Ureter (tissue), 1 donor: ENCODE measurements at places on chromosomes 6 and 20. TPM values are rescaled to one million over a fixed set of nuclear protein-coding genes. Genes with fewer than 3 reads are reported as not detected.

GRCh38 chr6:157993076-157993475 lies 11.4 kb downstream of the SYNJ2 start:
- no peak for DNase-seq

- DNase-seq, result no peak
Observed at GRCh38 chr6:15184441-15184861, 61.4 kb upstream of the JARID2 start.

DNA sequence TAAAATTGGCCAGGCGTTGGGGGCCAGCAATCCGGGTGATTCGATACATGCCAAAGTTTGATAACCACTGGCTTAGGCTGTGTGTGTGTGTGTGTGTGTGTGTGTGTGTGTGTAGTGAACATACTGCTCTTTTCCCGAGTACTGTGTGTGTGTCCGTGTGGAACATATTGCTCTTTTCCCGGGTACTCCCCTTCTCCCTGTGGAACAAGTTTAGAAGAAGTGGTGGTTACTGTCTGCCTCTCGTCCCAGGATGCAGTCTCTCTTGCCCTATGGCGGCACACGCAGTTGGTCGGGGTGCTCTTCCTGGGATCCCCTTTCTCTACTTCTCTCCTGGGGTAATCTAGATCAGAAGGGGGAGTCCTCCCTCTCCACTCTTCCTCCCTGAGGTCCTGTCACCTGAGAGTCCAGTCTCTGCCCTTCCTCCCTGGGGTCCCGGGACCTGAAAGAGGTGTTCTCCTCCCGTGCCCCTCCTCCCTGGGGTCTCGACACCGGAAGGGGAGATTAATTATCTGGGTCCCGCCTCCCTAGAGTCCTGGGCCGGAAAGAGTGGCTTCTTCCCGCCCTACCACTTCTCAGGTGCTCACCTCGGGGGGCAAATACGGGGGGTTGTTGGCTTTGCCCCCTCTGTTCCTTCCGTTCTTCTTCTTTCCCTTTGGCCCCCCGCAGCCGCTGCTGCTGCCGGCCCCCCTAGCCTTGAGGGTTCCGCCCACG lies 516 bp downstream of the GTPBP2 start:
- peak; percentile 73 for DNase-seq

DNA sequence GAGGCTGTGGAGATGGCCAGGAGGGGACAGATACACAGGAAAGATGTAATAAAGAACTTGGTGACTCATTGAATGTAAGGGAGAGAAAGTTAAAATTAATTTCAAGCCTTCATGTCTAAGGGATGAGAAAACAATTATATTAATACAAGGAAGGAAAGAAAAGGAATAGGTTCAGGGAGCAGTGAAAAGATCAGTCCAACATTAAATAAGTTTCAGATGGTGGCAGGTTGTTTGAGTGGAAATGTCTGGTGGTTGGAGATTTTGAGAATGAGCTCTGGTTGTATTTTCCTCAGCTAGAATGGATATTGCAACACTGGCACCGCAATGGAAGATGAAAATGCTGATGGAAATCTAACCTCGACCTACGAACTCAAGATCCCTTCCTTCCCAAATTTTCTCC lies 304.3 kb downstream of the COL12A1 start:
- no peak for DNase-seq

DNA sequence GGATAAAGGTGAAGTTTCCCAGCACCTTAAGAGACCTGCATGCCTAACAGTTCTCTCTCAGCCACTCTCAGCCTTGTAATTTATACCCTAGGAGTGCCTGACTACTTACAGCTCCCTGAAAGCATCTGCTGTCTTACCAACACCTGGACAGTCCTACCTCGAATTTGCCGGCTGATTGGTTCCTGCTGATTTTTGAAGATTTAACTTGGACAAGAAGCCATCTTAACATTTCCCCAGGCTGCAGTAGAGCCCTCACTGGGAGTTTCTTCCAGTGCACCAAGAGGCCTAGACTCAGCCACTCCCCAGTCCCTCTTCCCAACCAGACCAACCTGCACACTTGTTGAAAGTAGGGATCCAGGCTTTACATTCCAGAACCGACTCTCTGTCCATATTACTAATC lies 174.5 kb downstream of the LINC00237 start:
- DNase-seq, result no peak

- DNase-seq, result no peak
Observed at GRCh38 chr20:47278907-47279348, 77.6 kb downstream of the ZMYND8 start.

GRCh38 chr20:25030007-25030648 lies 27.8 kb downstream of the ACSS1 start:
- no peak for DNase-seq

BHLHE23 gene
- total RNA-seq, result not detected

DNA sequence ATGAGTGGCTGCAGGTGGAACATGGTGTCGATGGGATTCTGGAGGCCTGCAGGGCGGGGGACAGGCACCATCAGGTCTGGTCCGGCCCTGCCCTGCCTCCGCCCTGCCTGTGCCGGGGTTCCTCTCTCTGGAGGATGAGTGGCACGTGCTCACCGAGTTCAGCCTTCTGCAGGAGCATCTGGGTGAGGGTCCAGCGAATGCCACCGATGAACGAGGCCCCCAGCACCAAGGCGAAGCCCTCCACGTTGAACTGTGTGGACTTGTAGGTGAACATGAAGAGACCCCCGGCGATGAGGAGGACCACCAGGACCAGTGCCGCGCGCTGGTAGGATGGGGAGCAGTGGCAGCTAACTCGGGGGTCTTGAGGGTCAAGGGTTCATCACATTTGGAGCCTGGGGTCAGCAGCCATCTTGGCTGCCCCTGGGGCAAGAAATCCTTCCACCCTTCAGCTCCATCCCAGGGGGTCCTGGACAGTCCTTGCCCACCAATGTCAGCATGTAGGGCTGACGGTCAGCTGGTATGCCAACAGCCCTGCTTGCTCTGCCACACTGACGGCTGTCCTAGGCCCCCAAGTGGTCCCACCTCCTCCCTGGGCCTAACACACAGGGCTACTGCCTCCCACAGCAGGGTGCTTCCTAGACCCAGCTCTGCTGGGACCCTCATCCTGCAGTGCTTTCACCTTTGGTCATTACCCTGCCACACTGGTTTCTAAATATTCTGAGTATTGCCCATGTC lies 46.8 kb upstream of the CDH22 start:
- DNase-seq, result no peak

- DNase-seq, result no peak
Observed at GRCh38 chr6:56076033-56076432, 171.3 kb downstream of the COL21A1 start.

DNA sequence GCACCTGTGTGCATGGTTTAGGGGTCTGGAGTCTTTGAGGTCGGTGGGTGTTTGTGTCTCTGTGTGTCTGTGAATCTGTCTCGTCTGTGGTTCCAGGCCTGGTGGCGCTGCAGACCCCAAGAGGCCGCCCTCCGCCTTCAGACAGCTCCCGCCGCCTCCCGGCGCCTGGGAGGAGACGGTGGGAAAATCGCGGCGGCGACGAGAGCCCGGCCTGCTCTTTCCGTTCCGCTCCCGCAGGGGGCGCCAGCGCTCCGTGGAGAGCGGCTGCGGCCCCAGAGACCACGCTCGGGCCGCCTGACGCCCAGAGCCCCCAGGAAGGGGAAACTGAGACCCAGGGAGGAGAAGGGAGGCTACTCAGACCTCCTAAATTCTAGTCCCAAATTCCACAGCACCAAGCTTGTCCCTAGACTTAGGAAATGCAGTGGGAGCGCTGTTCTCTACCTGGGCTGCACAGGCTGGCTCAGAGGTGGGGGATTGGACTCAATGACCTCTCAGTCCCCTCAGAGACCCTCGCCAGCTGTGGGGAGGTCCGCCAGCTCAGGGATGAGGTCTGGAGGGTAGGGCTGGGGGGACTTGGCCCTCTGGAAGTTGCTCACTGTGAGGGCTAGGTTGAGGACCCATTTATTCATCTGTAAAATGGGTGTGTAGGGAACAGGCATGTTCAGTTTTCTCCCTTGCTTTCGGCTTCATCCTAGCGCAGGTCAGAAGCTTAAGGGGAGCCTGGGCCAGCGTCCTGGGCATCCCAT lies 36.9 kb upstream of the BLCAP start:
- DNase-seq, result no peak

GMNN gene
- 67.5 TPM for total RNA-seq

BPIFB2 gene
- total RNA-seq, result not detected

DNA sequence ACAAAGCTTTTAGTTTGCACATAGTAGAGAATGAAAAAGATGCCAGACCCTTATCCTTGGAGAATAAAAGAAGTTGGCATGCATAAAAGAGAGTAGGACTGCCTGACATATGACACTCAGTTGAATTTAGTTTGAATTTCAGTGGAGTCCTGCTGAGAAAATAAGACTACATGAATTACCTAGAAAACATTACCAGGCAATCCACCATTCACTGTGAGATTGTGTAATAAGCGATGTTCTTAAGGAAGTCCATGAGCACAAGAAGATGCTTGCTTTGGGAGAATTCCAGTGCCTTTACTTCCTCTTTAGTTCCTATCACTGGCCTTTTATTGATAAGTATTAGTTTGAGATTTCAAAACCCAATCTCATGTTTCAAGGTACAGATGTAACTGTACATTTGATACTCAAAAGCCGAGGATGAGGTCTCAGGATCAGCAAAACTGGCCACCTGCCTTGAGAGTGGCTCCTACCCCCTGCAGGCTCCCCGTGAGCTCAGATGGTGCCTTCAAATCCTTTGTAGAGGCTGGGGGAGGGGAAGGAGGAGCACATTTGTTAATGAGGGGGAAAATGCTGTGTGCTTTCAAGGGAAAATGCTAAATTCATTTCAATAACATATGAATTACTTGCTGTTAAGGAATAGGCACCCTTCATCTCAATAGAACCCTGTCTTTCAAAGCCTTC lies 11.2 kb upstream of the UNC93A start:
- DNase-seq, result no peak

DNA sequence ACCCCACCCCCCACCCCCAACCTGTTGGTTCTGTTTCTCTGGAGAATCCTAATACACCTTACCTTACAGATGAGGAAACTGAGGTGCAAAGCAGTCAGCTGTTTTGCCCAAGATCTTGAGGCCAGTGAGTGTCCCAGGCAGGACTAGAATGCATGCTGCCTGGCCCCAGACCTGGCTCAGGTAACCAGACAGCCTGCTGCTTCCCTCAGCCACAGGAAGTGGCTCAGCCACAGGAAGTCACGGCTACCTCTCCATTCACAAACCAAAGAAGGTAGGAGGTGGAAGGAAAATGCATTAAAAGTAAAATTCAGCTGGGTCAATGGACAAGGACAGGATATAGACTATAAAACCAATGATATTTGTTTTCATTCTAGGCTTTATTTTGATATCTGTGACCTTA lies 517.6 kb downstream of the CD83 start:
- DNase-seq, result no peak

DEFB124 gene
- total RNA-seq, result 3.3 TPM

GRCh38 chr6:85923013-85923430 lies 280.3 kb upstream of the SYNCRIP start:
- no peak for DNase-seq

- no peak for DNase-seq
Observed at GRCh38 chr6:5211492-5211891, 49.3 kb downstream of the LYRM4 start.

DNA sequence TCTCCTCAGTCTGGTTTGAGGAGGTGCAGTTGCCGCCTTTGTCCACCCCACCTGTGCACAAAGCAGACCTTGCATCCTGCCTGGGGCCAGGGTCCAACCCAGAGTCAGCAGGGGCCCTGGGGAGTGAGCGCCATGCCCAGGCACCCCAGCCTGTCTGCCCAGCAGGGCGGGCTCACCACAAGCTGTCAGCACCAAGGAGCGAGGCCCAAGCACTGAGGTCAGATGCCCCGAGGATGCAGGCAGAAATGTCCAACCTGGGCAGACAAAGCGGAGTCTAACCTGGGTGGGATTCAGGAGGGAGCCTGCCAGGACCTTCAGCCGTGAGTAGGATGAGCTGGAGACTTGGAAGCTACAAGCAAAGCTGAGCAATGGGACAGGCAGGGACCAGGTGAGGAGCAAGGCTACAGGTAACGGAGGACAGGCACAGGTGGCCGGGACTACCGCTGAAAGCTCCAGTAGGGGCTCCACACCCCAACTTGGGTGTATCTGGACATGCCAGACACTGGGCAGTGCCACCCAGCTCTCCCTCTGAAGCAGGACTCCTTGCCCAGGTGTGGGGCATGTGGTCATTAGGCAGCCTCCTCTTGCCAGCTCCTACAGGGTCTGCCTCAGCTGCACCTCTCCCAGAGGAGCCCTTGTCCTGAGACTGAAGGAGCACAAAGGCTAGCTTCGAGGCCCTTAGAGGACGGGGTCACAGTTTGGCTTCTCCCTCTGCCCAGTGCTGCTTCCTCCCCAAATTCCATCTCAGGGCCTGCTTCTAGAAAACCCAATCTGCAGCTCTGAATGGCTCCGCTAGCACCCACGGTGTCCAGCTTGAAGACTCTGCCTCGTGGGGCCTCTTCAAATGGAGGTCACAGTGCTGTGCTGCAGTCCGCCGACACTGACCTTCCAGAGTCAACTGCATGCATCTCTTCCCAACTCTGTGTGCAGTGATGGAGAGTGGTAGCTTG lies 210.6 kb upstream of the CDYL start:
- no peak for DNase-seq

RHAG gene
- total RNA-seq, result not detected

GRCh38 chr20:54525916-54526590 lies 50.7 kb downstream of the DOK5 start:
- no peak for DNase-seq

GRCh38 chr6:26478985-26479278 lies 21.2 kb upstream of the BTN1A1 start:
- DNase-seq, result no peak

DNA sequence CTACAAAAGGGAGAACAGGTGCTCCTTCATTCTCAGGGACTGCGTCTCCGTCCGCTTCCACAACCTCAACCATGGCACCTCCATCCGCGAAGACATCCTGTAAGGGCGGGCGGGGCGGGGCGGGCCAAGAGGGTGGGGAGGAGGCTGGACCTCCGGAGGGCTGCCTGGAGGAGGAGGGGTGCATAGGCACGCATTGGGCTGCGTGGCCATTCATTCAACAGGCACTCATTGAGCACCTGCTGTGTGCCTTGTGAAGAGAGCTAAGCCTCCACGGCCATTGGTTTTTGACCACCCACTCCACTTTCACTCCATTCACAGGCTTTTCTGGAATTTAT lies 435 bp downstream of the ZSWIM3 start:
- DNase-seq, result no peak

GRCh38 chr6:143058987-143059386 lies 1.7 kb upstream of the AIG1 start:
- DNase-seq, result no peak

NOL7 gene
- 56.9 TPM for total RNA-seq

GRCh38 chr20:8267009-8267408 lies 134.9 kb downstream of the PLCB1 start:
- DNase-seq, result no peak

- DNase-seq, result no peak
Observed at GRCh38 chr20:62487118-62487517, 11.3 kb upstream of the GATA5 start.

GRCh38 chr6:108781419-108782100 lies 66.7 kb upstream of the ARMC2 start:
- DNase-seq, result no peak

DNA sequence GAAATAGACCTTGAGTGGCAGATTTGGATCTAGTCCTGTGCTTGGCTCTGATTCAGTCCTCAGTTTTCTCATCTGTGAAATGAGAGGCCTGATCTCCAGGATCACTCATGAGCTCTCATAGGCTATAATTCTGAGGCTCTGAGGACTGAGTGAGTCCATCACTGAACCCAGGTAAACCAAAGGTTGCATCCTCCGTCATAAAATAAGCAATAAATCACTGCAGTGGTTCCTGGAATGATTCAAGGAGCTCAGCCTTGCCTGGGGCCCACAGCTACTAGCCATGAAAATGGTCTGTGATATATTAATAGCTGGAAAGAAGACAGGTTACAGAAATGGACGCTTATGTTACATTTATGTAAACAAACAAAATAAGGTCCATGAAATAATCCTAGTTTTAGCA lies 124.8 kb downstream of the MAP3K7 start:
- no peak for DNase-seq
